ENCODE measurements at places on chromosomes 3 and 15. TPM values are rescaled to one million over a fixed set of nuclear protein-coding genes. Genes with fewer than 3 reads are reported as not detected.
A peak's percentile ranks its signal among the peaks of the same experiment; 100 is the strongest.

DNA sequence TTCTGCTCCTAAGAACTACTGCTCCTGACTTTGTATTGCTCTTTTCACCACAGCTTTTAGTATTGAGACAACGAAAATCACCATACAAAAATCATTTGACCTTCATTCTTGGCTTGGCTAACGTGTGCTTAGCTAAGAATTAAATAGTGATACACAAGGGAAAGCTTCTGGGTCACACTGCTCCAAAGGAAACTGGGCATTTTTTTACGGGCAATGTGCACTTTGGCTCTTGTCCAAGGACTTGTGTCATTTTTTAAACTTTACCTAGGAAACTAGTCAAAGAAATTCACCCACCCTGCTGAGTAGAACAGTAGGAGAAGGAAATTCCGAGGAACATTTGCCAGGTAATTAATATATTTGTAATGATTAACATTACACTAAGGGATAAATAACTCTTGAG, 19.8 kb downstream of the WDR72 start:
- no peaks in the 10 kb centered on the region for H3K36me3 ChIP-seq
- H3K27me3 ChIP-seq = peaks cover 7% of the 10 kb centered on the region
- H3K4me1 ChIP-seq = no peaks in the 10 kb centered on the region
- H3K27ac ChIP-seq = no peak overlapping the region
- H3K4me3 ChIP-seq = no peak overlapping the region

DNA sequence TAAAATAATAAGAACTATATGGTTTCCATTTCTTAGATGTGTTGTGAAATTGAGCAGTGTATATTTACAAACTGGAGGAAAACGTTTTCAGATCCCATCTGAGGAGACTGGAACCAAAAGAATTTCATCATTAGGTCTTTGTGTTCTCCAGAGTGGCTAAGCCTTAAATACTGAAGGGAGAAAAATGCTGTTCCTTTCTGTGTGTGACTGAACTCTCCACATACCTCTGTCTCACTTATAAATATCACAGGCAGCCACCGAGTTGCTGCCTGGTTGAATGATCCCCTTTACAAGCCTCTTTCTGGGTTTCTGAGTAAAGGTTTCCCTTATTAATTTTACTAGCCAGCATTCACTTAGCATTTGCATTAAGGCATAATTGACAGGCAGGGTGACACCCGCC, 913.9 kb upstream of the NR2F2 start:
- no peak overlapping the region for H3K4me3 ChIP-seq
- no peaks in the 10 kb centered on the region for H3K4me1 ChIP-seq
- no peaks in the 10 kb centered on the region for H3K27me3 ChIP-seq
- H3K27ac ChIP-seq = no peak overlapping the region
- no peaks in the 10 kb centered on the region for H3K36me3 ChIP-seq

DNA sequence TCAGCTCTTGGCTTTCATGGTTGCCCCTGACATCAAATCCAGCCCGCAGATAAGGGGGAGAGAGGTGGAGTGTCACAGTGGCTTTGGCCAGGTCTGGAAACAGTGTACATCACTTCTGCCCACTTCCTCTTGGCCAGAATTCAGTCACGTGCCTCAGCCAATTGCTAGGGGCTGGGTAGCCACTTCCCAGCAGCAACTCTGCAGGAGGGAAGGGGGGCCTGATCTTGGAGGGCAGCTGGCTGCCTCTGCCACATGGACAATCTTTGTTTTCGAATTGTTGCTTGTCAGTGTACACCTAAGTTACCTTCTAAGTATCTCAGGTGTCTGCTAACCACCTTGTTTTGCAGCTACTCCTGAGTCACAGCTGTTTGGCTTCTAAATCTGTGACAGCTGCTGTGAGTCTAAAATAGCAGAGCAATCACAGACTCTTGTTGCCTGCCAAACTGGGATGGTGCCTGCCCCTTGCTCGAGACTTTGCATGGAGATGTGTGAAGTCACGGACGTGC, 41.0 kb upstream of the LIMD1 start:
- H3K4me1 ChIP-seq = peaks cover 15% of the 10 kb centered on the region
- no peaks in the 10 kb centered on the region for H3K27me3 ChIP-seq
- peak overlapping the region; percentile 40 for H3K4me3 ChIP-seq

GRCh38 chr3:30527720-30528119, 78.7 kb upstream of the TGFBR2 start:
- H3K36me3 ChIP-seq = no peaks in the 10 kb centered on the region
- no peaks in the 10 kb centered on the region for H3K27me3 ChIP-seq
- H3K27ac ChIP-seq = no peak overlapping the region
- DNase-seq = no peak
- peaks cover 7% of the 10 kb centered on the region for H3K4me1 ChIP-seq
- no peak overlapping the region for H3K4me3 ChIP-seq

- H3K36me3 ChIP-seq = no peaks in the 10 kb centered on the region
- H3K4me1 ChIP-seq = no peaks in the 10 kb centered on the region
- H3K4me3 ChIP-seq = no peak overlapping the region
- H3K27me3 ChIP-seq = no peaks in the 10 kb centered on the region
These were observed 8.3 kb downstream of the POMGNT2 start for GRCh38 chr3:43097400-43098080.

- H3K36me3 ChIP-seq = no peaks in the 10 kb centered on the region
- H3K4me3 ChIP-seq = peak overlapping the region; percentile 93
- H3K27me3 ChIP-seq = no peaks in the 10 kb centered on the region
- DNase-seq = peak; percentile 85
These were observed 7.3 kb upstream of the NRROS start for GRCh38 chr3:196632046-196632751.

GRCh38 chr3:134917631-134918030, 122.6 kb downstream of the EPHB1 start:
- H3K36me3 ChIP-seq = no peaks in the 10 kb centered on the region
- no peak for DNase-seq
- H3K4me1 ChIP-seq = no peaks in the 10 kb centered on the region
- H3K27me3 ChIP-seq = no peaks in the 10 kb centered on the region
- no peak overlapping the region for H3K4me3 ChIP-seq

- H3K4me3 ChIP-seq = peak overlapping the region; percentile 32
- H3K27me3 ChIP-seq = peaks cover 12% of the 10 kb centered on the region
- no peaks in the 10 kb centered on the region for H3K4me1 ChIP-seq
- H3K36me3 ChIP-seq = no peaks in the 10 kb centered on the region
- peak overlapping the region; percentile 14 for H3K27ac ChIP-seq
These were observed 30.4 kb downstream of the ZNF662 start for GRCh38 chr3:42936157-42936981.

DNA sequence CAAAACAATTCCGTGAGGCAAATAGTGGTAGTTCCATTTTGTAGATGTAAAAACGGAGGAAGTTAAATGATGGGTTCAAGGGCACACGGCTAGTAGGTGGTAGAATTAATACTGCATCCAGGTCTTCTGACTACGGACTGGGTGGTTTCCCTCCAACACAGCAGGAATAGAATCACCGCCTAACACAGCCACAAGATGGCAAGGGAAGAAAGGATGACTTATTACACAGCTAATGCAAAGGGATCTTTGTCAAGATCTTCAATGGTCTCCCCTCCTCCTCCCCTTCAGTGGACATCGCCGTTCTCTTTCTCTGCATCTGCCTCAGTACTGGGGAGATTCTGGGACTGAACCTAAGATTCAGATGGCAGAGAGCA, 524 bp upstream of the TOPBP1 start:
- peak overlapping the region; percentile 96 for H3K4me3 ChIP-seq
- H3K4me1 ChIP-seq = peaks cover 40% of the 10 kb centered on the region
- no peaks in the 10 kb centered on the region for H3K27me3 ChIP-seq

CPLX3 gene
- not detected for polyA plus RNA-seq

GOLGA6L22 gene
- not detected for polyA plus RNA-seq

CD200 gene
- 102 TPM for polyA plus RNA-seq

GCNT3 gene
- polyA plus RNA-seq = not detected

PLCB2 gene
- 20.2 TPM for polyA plus RNA-seq
